B cell (primary cell): ENCODE measurements at places on chromosomes 7 and 10. TPM values are rescaled to one million over a fixed set of nuclear protein-coding genes. Genes with fewer than 3 reads are reported as not detected.

The GIMAP4 gene
- 0.27 and 0.85 TPM in 2 replicates for total RNA-seq

The SPDYE2 gene
- total RNA-seq = 0.47 and 0.58 TPM in 2 replicates

The GNA12 gene
- 110 and 114 TPM in 2 replicates for total RNA-seq

The EGR2 gene
- total RNA-seq = 6.3 and 6.6 TPM in 2 replicates
